ENCODE measurements at places on chromosomes 12 and 14. TPM values are rescaled to one million over a fixed set of nuclear protein-coding genes. Genes with fewer than 3 reads are reported as not detected.

BDKRB2 gene
- total RNA-seq, result 0.25 TPM

CFAP54 gene
- 0.19 TPM for total RNA-seq

DICER1 gene
- 29.8 TPM for total RNA-seq

- no peak for DNase-seq
Observed at GRCh38 chr12:6734506-6735387, 10.9 kb downstream of the COPS7A start.

GRCh38 chr14:99546234-99546879, 57.6 kb downstream of the CCDC85C start:
- DNase-seq, result no peak

- DNase-seq, result no peak
Observed at GRCh38 chr14:91144425-91145145, 30.7 kb downstream of the DGLUCY start.

DNA sequence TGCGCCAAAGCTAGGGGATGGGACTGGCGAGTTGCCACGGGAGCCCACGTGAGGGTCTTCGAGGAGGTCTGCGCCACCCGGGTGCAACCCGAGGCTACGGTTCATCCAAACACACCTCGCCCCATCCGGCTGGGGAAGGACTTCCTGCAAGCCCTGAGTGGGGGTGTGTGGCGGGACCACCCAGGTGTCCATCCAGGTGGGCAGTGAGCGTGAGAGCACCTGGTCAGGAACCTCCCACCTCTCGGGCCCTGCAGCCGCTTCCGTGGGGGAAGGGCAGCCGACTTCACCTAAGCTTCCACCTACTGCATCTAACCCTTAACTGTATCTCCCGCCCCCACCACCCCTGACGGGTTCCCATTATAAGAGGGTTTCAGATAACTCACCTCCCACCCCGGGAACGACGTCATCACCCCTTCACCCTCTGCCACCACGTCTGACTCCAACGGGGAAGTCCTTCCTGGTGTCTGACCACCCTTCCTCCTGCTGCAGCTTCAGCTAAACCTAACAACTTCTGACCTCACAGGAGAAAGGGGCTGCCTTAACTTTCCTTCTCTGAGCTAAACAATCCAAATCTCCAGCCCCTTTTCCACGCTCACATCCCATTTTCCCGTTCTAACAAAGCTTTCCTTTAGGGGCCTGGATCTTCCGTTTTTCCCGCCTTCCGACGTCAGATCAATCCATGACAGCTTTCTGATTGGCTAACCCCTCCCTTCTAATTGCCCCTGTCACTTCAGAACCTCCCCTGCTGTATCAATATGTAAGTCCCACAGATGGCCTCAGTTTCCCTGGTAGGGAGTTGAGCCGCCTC, 27.4 kb upstream of the SMUG1 start:
- DNase-seq, result no peak
